Activated naive CD8-positive, alpha-beta T cell treated with anti-CD3 and anti-CD28 coated beads for 36 hours (primary cell): ENCODE measurements at places on chromosomes 5 and 9.
A peak's percentile ranks its signal among the peaks of the same experiment; 100 is the strongest.

DNA sequence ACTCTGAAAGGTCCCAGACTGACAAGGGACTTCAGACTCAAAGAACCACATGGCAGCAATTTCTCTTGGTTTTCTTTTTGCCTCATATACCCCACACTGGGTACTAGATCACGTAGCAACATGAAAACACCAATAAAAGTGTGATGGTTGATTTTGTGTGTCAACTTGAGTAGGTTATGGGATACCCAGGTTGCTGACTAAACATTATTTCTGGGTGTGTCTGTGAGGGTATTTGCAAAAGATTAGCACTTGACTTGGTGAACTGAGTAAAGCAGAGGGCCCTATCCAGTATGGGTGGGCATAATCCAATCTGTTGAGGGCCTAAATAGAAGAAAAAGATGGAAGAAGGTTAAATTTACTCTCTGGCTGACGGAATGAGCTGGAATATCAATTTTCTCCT, 53.8 kb upstream of the ZNF618 start:
- no peak for DNase-seq

DNA sequence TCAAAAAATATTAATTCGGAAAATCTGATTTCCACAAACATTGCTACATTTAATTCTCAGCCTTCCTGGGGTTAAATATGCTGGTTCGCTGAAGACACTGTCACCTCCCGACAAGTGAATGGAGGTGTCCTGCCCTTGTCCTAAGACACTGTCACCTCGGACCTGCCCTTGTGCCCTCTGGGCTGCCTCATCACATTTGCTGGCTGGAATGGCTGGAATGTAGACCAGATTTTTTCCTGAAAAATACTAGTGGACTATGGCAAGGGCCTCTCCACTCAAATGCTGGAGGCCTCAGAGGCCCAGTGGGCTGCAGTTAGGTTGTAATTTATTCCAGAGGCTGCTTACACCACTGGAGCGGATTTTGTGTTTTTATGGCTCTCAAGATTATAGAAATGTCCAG, 28.2 kb downstream of the CACNA1B start:
- no peak for DNase-seq

- peak; percentile 86 for DNase-seq
Observed at GRCh38 chr9:136847826-136848392, 1.3 kb upstream of the PHPT1 start.

DNA sequence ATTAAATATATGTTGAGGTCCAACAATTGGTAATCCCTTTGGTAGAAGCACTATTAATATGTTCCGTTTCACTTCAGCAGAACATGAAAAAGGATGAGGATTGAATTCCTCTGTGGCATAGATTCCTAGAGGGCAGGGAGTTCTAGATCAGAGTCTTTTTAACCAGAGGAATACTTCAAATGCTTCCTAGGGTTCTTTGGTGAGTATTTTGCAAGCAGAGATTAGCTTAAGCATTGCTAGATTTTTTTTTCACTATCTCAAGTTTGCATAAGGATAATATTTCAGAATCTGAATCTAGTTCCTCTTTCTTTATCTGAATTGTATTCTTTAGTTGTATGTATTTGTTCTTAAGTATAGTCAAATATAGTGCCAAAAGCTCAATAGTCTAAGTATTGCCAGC, 116.6 kb upstream of the ADAMTSL1 start:
- no peak for DNase-seq

DNA sequence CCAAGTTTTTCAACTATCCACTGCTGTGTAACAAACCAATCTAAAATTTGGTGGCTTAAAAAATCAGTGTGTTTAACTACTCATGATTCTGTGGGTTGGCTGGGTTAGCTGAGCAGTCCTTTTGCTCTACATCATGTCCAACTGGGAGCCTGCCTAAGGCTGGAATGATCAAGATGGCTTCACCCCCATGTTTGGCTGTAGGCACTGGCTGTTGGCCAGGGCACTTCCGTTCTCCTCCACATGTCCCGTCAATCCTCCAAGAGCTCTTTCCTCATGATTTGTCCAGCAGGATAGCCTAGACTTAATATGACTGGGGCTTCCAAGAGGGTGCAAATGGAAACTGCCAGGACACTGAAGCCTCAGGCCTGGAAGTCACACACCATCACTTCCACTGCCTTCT, 17.0 kb upstream of the TSSK1B start:
- DNase-seq = no peak
